ENCODE measurements at places on chromosomes 7 and 10.

GRCh38 chr7:107430057-107430456, 39.8 kb upstream of the GPR22 start:
- DNase-seq = no peak

DNA sequence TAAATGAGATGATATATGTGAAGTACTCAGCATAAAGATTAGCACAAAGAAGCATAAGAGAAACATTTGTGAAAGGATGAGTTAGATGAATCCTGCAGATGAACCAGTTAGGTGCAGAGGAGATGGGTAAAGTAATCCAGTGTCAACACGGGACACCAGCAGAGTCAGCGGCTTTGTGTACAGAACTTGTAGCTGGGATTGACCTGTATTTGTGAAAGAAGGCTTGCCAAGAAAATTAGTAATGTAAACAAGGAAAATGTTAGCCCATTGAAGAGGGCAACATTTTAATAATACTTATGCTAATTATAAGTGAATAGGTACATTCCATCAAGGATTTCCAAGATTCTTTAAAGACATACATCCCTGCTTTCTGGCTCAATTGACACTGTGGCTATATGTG, 255.7 kb downstream of the PTEN start:
- no peak for DNase-seq

DNA sequence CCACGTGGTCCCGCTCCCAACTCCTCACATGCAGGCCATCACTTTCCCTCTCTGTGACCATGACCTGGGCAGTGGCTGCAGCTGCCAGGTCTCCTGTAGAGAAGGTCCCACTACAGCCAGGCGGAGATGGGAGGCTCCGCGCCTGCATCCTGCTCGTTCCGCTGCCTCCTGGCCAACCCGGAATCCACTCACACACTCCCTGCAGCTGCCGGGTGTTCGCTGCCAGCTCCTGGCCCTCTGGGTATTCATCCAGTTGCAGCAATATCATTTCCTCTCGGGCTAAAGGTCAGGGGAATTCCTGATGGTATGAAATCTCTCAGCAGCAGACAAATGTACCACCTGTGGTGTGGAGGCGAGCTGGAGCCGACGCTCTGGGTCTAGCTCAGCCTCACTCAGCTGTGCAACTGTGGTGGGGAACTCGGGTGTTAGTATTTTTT, 65.7 kb downstream of the TLL2 start:
- peak; percentile 44 for DNase-seq

DNA sequence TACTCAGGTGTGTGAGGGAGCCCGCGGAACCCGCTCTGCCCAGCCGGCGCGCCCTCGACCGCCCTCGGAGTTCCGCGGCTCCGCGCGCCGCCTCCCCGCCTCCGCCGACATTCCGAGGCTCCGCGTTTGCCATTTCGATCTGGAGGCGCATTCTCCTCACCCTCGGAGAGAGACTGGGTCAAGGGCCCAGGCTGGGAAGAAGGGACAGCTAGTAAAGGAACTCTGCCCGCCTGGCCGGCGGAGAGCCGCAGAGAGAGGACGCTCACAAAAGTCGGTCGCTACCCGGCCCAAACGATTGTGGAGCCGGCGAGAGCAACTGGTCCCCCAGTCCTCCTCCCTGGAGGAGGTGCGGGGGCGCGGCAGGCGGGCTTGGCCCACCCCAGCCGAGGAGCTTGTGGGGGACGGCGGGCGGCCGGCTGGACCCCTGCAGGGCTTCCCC, 74.5 kb upstream of the LEP start:
- DNase-seq = peak; percentile 53

GRCh38 chr10:7788639-7789286, 786 bp downstream of the ATP5F1C start:
- DNase-seq = peak; percentile 43

DNA sequence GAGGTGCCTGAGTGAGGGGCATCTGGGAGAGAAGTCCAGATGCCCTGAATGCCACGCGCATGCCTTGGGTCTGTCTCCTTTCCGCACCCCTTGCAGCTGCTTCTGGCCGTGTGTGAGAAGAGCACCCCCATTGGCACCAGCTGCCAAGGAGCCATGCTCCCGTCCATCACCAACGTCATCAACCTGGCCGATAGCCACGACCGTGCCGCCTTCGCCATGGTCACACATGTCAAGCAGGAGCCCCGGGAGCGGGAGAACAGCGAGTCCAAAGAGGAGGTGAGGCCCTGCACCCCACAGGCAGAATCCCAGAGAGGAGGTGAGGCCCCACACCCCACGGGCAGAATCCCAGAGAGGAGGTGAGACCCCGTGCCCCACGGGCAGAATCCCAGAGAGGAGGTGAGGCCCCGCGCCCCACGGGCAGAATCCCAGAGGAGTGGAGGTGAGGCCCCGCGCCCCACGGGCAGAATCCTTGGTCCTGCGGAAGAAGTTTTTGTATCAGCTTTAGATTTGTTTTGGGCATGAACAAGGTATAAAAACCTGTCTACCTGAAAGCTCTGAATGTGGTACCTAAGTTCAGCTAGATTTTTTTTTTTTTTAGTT, 91.8 kb downstream of the TRRAP start:
- DNase-seq = no peak

- DNase-seq = no peak
These were observed 1055.5 kb upstream of the GHITM start for GRCh38 chr10:83083831-83084230.

GRCh38 chr10:120552262-120552661, 95.2 kb downstream of the PLPP4 start:
- no peak for DNase-seq

DNA sequence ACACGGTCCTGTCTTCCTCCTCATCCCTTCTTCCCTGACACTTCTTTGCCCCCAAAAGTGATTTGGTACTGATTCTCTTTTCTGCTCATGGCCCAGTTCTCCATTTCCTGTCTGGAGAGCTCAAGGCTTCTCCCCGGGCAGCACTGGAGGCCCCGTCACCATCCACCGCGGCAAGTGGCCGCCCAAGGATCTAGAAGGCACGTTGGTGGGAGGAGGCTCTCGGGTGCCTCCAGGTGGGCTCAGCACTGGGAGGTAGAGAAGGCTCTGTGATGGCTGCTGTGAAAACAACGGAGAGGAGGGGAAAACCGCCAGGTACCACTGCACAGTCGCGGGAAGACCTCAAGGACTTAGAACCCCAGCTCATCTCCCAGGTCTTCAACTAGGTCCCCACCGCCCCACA, 134.4 kb downstream of the NEURL1 start:
- no peak for DNase-seq

GRCh38 chr10:117241541-117242462, 888 bp downstream of the SLC18A2 start:
- peak; percentile 69 for DNase-seq

DNA sequence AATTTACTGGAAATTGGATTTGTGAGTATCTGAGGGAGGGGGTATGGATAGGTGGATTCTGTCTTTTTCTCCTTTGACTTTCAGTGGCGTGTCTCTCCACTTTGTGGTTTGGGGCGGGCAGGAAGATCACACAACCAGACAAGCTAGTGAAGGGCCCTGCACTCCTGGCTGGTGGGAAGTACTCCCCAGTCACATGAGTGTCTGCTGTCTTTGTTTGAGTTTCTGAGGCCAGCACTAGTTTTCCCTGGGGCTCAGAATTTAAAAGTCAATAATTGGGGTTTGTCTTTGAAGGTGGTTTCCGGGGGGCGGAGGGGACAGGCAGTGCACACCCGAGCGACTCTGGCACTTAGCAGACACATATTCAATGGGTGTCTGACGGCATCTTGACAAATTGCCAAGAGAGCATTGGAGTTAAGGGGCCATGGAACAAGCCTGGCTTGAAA, 120.1 kb downstream of the WDFY4 start:
- DNase-seq = no peak

GRCh38 chr10:27247006-27247405, 6.4 kb upstream of the ACBD5 start:
- DNase-seq = no peak

All from ecto neural progenitor cell (in vitro differentiated cells).